ENCODE measurements at places on chromosomes 16 and 17.

- no peak for DNase-seq
Observed at GRCh38 chr17:17868641-17869522, 32.1 kb upstream of the SREBF1 start.

DNA sequence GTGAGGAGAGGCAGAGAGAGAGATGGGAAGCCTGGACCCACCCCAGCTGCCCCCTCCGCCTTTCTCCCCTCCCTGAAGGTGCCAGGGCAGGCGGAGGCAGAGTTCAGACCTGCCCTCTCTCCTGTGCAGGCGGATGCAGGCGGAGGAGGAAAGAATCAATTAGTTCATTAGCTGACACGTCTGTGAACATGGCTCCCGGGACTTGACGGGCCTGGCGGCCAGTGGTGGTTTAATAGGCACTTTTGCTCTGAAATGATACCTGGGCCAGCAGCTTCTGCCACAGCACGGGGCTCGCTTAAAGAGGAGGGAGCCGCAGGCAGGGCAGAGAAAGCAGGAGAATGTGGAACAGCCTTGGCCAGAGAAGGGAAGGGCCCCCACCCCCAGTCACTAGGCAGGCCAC lies 98.1 kb downstream of the SDK2 start:
- no peak for DNase-seq

DNA sequence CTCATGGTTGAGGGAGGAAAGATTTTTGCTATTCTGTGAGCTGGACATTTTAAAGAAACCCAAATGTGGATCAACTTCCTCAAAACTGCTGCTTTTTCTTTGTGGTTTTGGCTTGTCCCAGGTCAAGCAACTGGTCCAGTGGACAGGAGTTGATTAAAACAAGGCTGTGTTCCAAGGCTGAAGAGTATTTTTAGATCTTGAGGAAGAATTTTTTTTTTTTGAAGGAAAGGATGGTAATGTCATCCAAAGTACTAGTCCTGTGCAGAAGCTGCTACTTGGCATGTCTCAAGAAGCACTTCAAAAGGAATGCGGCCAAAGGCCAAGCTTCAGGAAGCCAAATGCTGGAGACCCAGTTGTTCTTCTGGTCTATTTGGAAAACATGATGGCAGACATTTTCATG lies 8.0 kb upstream of the MYH2 start:
- DNase-seq = no peak

DNA sequence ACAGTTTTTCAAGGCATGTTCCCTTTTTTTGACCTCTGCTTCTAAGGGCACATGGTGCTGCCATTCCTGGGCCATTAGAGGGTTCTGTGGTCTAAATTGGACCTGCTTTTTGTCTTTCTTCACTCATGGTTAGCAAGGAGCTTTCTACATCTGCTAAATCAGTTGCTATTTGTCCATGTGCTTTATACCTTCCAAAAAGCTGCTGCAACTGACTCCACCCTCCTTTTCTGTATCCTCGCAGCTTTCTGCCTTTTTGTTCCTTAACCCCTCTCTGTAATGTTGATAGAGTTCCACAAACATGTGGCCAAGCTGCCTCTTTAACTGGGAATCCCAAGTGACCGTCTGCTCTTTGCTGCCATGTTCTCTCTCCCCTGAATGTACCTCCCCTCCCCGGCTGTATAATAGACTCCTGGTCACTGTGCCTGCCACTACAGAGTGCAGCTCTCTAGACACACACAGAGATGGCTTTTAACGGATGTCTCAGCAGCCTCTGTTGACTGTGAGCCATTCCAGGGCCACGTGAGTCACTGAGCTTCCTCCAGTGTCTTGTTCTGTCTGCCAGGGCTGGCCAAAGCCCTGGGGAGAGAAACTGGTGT lies 57.4 kb upstream of the TEKT3 start:
- DNase-seq = no peak

DNA sequence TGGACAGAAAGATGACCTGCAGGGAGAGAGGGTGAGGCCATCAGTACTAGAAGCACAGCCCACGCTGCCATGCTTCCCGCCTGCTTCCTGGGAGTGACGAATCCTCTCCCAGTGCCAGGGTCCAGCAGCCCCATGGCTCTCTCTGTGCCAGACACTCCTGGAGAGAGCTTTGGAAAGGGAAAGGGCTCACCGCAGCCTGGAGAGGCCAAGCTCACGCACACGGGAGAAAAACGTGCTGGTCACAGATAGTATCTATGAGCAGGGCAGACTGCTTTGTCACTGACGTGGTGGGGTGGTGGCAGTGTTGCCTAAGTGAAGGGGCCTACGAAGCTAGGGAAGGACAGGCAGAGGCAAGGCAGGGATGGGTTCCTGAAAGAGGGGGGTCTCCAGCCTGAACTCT lies 5.4 kb downstream of the WBP2 start:
- no peak for DNase-seq

DNA sequence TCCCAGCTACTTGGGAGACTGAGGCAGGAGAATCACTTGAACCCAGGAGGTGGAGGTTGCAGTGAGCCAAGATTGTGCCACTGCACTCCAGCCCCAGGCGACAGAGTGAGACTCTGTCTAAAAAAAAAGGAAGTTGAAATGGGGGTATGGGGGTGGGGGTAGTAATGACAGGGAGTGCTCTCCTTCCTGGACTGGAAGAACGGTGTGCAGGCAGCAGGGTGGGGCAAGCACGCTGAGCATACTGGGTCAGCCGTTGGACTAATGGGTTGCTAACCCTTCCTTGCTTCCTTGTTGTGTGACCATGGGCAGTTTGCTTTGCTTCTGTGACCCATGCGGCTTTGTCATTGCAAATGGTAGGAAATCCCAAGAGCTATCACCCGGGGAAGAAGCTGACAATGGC lies 16.5 kb downstream of the KATNIP start:
- DNase-seq = no peak

DNA sequence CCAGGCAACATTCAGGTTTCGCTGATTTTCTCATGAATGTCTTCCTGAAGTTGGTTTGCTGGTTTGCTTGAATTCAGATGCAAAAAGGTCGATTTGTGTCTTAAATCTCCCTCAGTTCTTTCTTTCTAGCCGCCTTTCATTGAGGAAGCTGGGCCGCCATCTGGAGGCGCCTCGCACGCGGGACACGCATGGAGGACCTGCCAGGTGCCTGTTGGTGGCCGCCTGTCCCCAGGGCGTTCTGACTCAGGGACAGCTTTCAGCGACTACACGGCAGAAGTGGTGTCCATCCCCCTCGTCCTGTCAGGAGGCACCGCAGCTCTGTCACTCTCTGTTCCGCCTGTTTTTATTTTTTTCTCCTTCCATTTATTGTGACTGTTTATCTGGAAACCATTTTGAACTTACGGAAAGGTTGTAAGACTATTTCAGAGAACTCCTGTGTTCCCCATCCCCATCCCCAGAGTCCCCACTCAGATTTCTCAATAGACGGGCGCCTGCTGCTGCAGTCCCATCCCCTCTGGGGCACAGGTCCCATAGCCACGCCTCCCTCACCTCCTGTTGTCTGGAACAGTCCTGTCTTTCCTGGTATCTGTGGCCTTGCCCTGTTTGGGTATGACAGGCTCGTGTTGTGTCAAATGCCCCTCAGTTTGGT lies 33.2 kb downstream of the COX4I1 start:
- no peak for DNase-seq

DNA sequence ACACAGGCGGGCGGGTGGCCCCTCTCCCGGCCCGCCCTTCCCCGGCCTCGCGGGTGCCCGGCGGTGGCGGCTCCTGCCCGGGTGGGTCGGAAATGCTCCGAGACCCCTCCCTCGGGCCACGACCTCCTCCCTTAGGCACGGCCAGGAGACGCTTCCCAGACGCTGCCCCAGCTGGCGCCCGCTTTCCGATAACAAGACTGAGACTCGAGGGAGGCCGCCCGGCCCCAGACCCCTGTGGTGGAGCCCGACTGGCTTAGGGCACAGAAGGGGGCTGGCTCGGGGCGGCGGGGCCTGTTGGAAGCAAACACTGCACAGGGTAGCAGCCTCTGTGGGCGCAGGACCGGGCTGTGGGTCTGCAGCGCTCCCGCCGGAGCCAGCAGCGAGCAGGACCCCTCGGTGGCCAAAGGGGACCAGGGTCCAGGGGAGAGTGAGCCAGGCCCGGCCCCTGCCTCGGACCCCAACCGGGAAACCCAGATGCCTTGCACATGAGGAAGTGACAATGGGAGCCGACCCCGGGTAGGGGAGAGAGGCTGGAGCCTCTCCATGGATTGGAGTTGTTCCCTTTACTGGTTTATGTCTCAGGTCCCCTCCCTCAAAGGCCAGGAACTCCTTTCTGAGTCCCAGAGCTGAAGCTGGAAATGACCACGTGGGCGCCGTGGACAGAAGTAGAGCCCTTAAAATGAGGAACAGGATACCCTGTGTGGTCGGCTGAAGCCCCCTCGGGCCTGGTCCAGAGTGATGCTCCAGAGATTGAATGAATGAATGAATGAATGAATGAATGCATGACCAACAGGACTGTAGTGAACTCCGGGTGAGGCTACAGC lies 19.8 kb upstream of the ADCY7 start:
- no peak for DNase-seq

- DNase-seq = no peak
Observed at GRCh38 chr17:13888056-13888609, 181.2 kb upstream of the COX10 start.

- DNase-seq = no peak
Observed at GRCh38 chr17:79201536-79202227, 127.1 kb downstream of the ENGASE start.

GRCh38 chr17:35521150-35521549 lies 16.3 kb downstream of the SLFN12L start:
- no peak for DNase-seq

DNA sequence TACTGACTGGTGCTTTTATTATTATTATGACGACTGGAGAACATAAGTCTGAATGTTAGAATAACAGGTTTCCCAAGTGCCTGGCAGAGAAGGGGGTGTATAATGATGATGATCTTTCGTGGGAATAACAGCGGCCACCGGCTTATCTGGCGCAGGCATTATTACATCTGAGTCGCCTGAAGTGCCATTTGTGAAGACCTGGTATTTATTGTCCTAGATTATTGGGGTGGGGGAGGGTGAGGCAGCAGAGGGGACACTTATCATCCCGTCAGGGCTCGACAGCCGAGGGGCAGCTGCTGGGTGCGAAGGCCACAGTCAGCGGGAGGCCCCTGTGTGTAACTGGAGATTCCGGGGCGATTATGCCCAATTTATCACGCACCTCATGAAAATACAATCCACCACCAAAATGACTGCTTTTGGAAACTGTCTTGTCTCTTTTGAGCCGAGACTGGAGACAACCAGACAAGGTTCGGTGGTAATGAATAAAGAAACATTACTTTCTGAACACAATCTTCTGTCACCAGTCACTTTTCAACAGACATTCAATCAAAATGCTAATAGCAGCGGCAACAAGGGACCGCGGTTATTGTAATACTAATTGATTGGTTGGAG lies 199.3 kb downstream of the CCDC182 start:
- no peak for DNase-seq

- DNase-seq = peak; percentile 96
Observed at GRCh38 chr17:43546319-43547188, at the start of gene ETV4. ETV4 (minus strand) TSS chr17:43546340; CDS start chr17:43545617, 723 bp downstream.

GRCh38 chr16:64162613-64163375 lies 959.1 kb downstream of the CDH11 start:
- DNase-seq = no peak

DNA sequence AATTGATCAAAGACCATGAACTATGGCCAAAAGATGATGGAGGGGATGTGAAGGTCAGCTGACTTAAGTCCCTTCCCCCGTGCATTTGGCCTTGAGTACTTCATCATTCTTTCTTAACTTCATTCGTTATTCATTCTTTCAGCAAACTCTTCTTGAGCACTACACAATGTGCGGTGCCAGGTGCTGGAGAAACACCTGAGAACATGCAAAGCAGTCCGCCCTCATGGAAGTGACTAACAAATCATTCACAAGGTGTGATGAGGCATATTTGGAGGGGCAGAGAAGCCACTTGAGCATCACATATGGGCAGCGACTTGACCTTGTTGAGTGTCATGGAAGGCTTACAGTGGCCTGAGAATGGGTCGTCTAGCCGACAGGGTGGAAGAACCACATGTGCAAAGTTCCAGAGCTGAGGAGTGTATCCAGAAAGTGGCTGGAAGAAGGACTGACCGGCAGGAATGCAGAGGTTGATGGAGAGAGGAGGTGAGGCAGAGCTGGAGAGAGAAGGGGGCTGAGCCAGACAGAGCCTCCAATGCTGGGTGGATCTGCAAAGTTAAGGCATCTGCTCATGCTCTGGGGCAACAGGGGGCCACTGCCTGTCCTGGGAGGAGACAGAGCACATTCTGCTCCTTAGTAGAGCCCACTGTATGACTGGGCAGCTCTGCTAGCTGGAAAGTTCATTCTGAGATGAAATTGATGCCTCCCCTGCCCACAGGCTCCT lies 25.1 kb upstream of the EIF1 start:
- no peak for DNase-seq

GRCh38 chr17:66455060-66455459 lies 152.6 kb downstream of the PRKCA start:
- no peak for DNase-seq

GRCh38 chr17:19370493-19370960 lies 7.8 kb upstream of the MAPK7 start:
- DNase-seq = no peak

- DNase-seq = peak; percentile 2
Observed at GRCh38 chr17:9924735-9925191, 19.7 kb upstream of the RCVRN start.

DNA sequence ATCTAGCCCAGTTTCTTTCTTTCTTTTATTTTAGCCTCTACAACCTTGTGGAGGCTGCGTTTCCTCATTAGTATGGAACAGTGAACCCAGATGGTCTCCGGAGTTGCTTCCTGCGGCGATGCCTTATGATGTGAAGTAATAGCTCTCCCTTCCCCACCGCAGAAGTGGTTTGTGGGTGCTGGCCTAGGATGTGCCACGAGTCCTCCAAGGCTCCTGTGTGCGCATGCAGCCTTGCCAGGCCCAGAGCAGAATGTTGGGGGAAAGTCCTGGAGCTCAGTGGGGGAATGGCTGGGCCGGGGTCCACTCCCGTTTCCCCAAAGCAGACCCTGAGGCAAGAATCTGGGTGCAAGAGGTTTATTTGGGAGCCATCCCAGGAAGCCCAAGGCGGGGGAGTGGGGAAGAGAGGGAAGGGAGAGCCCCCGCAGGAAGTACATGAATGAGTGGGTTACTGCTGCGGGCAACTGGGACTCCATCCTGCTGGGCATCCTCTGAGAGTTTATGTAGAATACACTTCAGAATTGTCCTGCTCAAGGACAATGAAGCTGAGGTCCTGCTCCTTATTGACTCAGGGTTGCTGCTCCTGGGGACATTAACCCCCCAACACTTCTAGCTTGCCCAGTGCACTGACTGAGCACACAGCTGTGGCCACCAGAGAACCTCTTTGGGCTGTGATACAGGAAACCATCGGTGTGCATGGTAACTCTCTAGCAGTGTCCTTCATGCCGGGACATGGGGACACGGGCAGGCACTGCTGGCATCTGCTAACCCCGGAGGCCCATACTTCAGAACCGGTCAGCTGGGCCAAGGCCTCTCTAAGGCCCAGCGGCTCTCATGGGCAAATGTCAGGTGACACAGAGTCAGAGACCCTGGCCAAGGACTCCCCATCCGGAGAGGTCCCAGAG lies 3.7 kb upstream of the HCRT start:
- no peak for DNase-seq

Measured in stimulated activated CD4-positive, alpha-beta T cell treated with anti-CD3 and anti-CD28 coated beads, Interleukin-2, amount 100 ng/mL, for 24 hours (primary cell).